ENCODE measurements at places on chromosomes 2 and 18.

DNA sequence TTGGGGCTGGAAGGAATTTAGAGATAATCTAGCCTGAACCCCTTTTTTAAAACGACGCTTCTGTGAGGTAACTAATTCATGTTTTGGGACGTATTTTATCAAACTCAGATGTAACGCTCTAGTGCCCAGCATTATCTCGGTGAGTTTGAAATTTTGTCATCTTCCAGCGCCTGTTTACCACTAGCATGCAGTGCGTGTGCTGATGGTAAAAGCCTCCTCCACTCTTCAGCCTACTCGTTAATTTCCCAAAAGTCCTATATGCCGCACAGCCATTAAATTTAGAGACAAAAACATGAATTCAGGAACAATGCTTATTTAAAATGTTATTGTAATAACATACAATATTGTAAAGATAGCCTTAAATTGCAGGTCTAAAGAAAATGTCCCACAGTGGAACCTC lies 2.8 kb downstream of the ZCCHC2 start:
- DNase-seq: no peak

DNA sequence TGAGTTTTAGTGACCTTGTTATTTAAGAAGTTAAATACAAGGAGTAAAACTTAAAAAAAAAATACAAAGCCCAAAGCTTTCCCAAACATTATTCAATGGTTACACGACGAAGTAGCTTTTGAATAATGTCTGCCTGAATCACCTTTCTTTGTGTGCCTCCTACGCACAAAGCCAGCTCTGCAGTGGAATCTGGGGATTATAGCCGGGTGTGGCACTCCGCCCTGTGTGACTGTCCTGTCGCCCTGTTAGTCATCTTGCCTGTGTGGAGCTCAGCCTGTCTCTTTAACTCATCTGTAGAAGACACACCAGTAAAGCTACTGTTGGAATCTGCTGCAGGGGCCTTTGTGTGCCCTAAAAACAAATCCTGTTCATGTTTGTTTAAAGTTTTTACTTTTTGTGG lies 79.4 kb upstream of the TCF7L1 start:
- no peak for DNase-seq

DNA sequence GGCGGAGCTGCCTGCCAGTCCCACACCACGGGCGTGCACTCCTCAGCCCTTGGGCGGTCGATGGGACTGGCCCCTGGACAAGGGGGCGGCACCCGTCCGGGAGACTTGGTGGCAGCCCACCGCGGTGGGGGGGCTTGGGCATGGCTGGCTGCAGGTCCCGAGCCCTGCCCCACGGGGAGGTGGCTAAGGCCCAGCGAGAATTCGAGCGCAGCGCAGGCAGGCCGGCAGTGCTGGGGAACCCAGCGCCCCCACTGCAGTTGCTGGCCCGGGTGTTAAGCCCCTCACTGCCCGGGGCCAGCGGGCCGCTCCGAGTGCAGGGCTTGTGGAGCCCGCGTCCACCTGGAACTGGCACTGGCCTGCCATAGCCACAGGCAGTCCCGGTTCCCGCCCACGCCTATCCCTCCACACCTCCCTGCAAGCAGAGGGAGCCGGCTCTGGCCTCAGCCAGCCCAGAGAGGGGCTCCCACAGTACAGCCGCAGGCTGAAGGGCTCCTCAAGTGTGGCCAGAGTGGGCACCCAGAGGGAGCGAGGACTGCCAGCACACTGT lies 742.9 kb upstream of the DDX18 start:
- no peak for DNase-seq

DNA sequence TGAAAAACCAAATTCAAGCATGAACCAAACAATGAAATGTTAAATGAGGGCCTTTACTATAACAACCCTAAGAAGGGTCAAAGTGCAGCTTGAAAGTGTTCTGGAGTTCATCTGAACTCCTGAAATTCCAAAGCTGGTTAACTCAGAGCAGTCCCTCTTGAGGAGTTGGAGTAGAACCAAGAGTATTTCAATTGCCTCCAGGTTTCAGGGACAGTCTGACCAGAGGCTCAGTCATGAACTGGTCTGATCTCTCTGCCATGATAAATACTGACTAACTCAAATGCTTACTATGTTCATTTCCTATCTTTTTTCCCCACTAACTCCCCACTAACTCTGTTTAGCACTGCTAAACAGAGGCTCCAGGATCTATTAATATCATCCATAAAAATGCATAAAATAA lies 2.7 kb downstream of the STARD7 start:
- no peak for DNase-seq

- no peak for DNase-seq
Observed at GRCh38 chr2:191574232-191574631, 103.7 kb upstream of the NABP1 start.

- DNase-seq: no peak
Observed at GRCh38 chr18:63091671-63092364, 227.8 kb downstream of the BCL2 start.

- peak; percentile 41 for DNase-seq
Observed at GRCh38 chr2:156476850-156477206, 40.6 kb downstream of the GPD2 start.

GRCh38 chr2:132620115-132620514 lies 49.9 kb downstream of the LYPD1 start:
- DNase-seq: no peak

GRCh38 chr2:39620067-39620466 lies 45.6 kb upstream of the TMEM178A start:
- no peak for DNase-seq

DNA sequence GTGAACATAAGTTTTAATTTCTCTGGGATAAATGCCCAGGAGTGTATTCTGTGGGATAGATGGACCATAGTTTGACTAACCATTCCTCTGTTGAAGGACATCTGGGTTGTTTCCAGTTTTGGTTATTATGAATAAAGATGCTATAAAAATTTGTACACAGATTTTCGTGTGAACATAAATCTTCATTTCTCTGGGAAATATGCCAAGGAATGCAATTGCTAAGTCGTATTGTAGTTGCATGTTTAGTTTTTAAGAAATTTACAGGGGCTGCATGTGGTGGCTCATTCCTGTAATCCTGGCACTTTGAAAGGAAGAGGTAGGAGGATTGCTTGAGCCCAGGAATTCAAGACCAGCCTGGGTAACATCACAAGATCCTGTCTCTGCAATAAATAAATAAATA lies 6.9 kb upstream of the SLC11A1 start:
- DNase-seq: no peak

DNA sequence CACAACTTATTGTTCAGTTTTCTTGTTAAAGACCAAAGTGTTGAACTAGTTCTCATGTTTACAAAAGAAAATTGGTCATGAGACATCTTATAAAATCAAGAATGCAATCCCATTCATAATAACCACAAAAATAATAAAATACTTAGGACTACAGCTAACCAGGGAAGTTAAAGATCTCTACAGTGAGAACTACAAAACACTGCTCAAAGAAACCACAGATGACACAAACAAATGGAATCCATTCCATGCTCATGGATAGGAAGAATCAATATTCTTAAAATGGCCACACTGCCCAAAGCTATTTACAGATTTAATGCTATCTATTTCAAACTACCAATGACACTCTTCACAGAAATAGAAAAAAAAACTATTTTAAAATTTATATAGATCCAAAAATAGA lies 1354.8 kb upstream of the CDH2 start:
- DNase-seq: no peak

DNA sequence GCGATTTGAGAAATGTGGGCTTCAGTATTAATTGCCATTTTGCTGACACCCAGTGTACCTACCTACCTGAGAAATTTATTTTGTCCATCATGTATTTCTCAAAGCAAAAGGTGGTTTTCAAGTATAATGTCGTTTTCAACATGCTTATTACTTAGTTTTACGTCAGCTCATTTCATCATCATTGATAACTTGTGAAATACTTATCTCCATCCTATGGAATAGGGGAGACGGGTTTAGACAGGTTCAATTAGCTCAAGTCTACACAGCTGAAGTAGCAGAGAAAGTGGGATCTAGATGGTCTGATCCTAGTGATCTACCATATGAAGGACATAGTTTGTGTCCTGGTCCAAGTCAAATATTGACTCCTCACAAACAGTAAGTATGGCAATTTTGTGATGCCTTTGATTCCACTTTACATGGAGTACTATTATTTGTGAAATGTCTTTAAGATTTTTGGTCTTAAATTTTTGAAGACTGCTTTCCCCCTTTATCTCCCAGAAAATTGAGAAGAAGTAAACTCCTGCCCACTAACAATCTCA lies 45.1 kb downstream of the VAPA start:
- DNase-seq: no peak

- no peak for DNase-seq
Observed at GRCh38 chr2:230441227-230441897, 25.4 kb downstream of the SP100 start.

- no peak for DNase-seq
Observed at GRCh38 chr2:32260376-32260775, 4.3 kb downstream of the NLRC4 start.

- DNase-seq: no peak
Observed at GRCh38 chr18:34970106-34970505, 71.1 kb upstream of the MAPRE2 start.

Data from GM10248 (cell line).